Renal cortical epithelial cell (primary cell): ENCODE measurements at places on chromosomes 13 and 19. TPM values are rescaled to one million over a fixed set of nuclear protein-coding genes. Genes with fewer than 3 reads are reported as not detected.

PLIN5 gene
- 0.17 and 0.40 TPM in 2 replicates for total RNA-seq

DLL3 gene
- 0.05 TPM in 1 of 2 replicates, not detected in the other for total RNA-seq

FAM187B gene
- not detected in 2 replicates for total RNA-seq

SLC8A2 gene
- 0.30 and 1.6 TPM in 2 replicates for total RNA-seq

GPC6 gene
- total RNA-seq = 23.8 and 38.9 TPM in 2 replicates

PEX11G gene
- total RNA-seq = 5.2 and 6.9 TPM in 2 replicates

KIR2DL4 gene
- not detected in 2 replicates for total RNA-seq

DNA sequence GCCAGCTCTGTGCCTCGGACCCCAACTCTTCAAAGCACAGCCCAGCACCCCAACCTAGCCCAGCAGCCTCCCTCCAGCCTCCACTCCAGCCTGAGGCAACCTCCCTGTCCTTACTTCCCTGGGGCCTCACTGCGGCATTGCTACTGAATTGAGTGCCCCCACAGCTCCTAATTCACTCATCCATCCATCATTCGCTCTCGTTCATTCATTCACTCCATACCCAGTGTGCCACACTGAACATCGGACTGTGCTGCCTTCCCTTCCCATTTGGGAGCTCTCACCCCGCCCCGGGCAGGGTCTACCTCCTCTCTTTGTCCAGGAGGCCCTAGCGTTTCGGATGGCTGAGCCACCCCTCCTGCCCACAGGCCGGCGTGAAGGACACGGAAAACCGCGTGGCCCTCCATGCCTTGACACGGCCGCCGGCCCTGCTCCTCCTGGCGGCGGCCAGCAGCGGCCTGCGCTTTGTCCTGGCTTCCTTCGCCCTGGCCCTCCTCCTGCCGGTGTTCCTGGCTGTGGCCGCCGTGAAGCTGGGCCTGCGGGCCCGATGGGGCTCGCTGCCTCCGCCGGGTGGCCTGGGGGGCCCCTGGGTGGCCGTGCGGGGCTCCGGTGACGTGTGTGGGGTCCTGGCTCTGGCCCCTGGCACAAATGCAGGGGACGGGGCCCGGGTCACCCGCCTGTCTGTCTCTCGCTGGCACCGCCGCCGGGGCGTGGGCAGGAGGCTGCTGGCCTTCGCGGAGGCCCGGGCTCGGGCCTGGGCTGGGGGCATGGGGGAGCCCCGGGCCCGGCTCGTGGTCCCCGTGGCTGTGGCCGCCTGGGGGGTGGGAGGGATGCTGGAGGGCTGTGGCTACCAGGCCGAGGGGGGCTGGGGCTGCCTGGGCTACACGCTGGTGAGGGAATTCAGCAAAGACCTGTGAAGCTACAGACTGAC is 1.3 kb downstream of the NAT14 start:
- DNase-seq = no peak

- DNase-seq = peak; percentile 99
These were observed 444.8 kb downstream of the FOXO1 start for GRCh38 chr13:40221460-40222201.

DNA sequence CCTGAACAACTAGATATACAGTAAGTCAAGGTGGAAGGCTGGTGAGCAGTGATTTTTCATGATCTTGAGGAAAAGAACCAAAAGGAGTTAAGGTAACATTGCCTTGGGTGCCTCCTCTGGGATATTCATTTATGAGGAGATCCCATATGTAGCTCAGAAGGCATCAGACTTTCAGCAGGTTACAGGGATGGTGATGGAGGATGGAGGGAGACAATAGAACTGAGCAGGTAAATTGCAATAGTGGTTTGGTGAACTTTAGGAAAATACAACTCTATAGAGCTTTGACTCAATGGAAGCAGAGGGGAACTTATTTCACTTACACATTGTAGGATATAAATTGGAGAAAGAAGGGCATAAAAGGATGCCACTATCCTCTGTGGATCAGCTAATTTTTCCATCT is 243.4 kb upstream of the SPRY2 start:
- DNase-seq = no peak

GRCh38 chr19:32017176-32017953 is 328.0 kb upstream of the ZNF507 start:
- DNase-seq = peak; percentile 0

- no peak for DNase-seq
These were observed 6.8 kb downstream of the PLIN4 start for GRCh38 chr19:4511300-4512054.

DNA sequence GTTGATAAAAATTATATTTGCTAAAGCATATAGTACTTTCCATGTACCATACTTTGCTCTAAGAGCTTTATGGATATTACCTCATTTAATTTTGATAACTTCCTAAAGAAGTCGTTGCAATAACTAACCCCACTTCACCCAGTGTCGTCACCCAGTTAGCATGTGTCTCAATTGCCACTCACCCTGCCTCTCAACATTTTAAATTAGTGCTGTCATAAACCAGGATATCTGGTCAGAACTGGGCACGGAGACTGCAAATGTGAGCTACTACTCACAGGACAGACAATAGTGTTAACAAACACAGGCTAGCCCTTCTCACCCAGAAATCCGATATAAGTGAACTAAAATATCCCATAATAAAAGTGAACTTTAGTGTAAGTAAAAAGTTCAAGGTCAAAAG is 430.6 kb downstream of the KLF12 start:
- DNase-seq = no peak

GRCh38 chr13:102090532-102090931 is 311.3 kb downstream of the FGF14 start:
- DNase-seq = no peak

- DNase-seq = no peak
These were observed 43.0 kb downstream of the RB1 start for GRCh38 chr13:48346583-48346982.

- DNase-seq = no peak
These were observed 5.6 kb upstream of the EEF1AKMT1 start for GRCh38 chr13:20779405-20779804.

DNA sequence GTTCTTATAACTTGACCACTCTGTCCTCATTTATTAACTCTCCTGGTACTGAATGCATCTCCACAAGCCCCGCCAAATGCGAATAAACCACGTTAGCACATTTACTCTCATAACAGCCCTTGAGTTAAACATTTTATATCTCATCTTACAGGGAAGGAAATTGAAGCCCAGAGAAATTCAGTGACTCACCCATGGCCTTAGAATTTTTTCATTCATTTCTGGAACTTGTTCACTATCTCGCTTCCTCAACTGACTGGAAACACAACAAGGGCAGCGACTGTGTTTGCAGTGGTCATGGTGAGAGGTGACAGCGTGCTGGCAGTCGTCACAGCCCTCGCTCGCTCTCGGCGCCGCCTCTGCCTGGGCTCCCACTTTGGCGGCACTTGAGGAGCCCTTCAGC is 39.5 kb downstream of the SERP2 start:
- no peak for DNase-seq

DNA sequence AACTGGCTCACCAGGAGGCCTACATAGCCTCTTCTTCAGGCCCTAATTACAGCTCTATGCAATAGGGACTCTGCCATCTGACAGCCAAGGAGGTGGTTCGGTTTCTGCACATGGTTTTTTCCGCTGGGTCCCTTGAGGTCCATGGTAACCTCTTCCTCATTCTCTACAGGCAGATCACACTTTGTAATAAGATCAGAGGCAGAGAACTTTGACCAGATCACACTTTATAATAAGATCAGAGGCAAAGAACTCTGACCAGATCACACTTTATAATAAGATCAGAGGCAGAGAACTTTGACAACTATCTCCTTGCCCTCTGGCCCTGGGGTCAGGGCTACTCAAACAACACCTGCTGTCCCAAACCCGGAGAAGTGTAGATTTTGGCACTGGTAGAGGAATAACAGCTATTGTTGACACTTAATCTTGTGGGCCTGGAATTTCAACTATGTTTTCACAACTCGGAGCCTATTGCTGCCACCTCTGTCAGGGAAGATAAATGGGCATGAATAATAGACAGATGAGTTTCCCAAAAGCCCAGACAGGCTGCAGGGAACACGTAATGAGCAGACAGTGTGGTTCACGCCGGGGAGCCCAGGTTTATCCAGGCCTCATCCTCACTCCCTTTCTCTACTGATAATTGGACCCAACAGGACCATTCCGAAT is 246.1 kb downstream of the UQCRFS1 start:
- peak; percentile 70 for DNase-seq

DNA sequence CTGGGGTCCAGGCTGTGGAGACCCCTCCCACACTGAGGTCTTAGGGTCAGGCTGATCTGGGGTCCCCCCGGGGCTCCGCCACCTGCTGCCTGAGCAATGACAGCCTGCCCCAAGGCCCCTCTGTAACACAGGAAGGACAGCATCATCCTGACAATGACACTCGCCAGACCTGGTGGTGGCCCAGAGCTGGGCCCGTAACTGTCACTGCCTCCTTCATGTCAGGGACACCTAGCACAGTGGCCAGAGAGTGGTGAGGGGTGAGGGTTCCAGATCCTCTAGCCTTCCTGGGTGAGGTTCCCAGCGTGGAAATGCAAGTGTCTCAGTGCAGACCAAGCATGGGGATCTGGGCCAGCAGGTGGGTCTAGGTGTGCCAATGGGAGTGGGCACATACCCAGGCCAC is 27.8 kb downstream of the OPA3 start:
- no peak for DNase-seq

DNA sequence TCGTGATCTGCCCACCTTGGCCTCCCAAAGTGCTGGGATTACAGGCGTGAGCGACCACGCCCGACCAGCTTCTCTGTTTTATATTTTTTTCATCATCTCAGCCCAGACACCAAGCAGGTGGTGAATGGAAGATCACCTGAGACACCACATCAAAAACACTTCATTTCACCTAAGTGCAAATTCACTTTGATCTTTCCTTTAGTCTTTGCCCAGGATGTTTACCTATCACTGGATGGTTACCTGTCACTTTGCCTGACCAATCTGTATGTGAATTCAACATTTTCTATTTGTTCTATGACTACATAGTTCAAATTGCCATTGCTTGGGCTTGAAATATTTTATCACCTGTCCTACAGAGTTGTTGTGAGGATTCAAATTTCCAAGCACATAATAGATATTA is 65.7 kb downstream of the PAN3 start:
- no peak for DNase-seq

DNA sequence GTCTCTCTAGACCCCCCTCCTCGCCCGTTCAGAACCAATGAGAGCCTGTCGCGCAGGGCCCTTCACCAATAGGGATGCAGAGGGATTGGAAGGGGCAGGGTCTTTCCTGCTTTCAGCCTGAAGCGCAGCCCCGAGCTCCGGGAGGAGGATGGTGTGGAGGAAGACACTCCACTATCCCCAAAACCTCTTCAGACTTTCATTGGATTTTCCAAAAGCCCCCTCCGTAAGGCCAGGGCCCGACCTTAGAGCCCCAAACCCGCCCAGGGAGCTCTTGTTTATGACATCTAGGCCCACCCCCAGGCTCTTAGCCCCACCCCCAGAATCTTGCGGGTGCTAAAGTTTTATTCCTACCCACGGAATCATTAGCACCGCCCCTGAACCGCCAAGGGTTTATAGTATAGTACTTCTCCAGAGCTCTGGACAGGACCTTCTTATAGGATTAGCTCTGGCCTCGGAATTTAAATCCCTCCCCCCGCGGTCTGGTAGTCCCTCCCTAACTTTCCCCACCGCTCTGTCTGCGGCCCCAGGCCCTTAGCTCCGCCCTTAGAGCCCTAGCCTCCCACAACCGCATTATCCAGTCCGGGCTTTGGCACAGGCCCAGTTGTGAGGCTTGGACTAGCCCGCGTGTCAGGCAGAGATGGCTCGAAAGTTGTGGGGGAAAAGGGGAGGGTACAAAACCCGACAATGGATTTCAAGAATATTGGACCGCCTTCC is 6.6 kb upstream of the EML2 start:
- DNase-seq = peak; percentile 59

DNA sequence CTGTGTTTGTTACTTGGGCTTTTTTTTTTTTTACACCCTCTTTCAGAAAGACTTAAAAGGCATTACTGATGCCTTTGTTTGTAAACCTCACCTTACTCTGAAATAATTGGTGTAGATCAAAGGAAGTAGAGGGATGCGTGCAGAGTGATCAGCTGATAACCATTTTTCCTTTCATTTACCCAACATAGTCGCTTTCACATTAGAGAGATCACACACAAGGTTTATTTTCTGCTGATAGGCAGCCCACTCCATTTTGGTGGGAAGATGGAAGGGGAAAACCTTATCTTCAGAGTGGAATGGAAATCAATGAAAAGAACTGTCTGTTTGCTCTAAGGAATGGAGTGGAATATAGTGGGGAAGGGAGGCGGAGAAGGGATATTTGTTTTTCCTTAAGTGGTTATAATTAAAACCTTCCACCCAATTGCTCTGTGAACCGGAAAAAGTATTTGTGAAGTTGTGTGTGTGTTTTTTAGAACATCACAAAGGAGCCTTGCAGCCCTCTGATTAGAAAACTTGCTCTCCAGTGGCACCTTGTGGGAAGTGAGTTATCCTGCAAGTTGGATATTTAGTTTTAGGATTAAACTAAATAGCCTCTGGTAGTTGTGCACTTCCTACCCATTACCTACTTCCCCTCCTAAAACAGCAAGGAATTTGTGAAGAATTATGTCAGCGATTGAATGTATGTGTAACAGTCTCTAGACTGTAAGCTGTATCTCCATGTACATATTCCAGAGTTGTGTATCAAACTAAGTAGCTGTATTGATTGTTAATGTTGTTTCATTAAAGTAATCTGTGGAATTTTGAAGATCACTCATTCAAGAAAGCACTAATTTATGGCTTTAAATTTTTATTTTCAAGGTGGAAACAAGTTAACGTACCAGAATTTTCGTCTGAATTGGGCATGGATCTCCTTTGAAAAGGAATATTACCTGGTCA is 76.8 kb downstream of the FREM2 start:
- peak; percentile 70 for DNase-seq

DNA sequence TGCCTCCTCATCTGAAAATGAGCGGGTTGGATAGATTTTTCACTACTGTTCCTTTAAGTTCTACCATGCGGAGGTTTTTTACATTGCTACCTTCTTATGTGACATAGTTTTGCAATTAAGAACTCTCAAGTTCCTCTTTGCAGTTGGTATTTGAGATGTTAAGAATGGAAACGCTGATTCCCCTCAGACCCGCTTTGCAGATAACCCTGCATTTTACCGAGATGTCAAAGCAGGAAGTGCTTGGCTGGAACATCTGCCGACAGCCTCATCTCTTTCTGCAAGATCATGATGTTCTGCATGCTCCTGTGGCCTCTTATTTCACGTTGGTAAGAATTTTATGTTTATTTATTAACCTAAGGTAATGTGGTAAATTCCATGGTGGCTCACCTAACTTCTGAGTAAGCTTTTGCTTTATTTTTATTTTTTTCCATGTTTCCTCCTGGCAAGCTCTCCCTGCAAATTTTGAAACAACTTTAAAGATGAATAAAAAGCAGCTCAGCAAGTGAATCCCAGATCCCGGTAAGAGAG is 22.5 kb downstream of the PABPC3 start:
- DNase-seq = peak; percentile 38
